Activated CD4-positive, alpha-beta memory T cell treated with anti-CD3 and anti-CD28 coated beads, Interleukin-2, amount 10 ng/mL, durations not matched to agents 7 days and 5 days (primary cell): ENCODE measurements at places on chromosomes 2 and 18.

- no peak for DNase-seq
Observed at GRCh38 chr2:221655300-221655699, 83.2 kb upstream of the EPHA4 start.

DNA sequence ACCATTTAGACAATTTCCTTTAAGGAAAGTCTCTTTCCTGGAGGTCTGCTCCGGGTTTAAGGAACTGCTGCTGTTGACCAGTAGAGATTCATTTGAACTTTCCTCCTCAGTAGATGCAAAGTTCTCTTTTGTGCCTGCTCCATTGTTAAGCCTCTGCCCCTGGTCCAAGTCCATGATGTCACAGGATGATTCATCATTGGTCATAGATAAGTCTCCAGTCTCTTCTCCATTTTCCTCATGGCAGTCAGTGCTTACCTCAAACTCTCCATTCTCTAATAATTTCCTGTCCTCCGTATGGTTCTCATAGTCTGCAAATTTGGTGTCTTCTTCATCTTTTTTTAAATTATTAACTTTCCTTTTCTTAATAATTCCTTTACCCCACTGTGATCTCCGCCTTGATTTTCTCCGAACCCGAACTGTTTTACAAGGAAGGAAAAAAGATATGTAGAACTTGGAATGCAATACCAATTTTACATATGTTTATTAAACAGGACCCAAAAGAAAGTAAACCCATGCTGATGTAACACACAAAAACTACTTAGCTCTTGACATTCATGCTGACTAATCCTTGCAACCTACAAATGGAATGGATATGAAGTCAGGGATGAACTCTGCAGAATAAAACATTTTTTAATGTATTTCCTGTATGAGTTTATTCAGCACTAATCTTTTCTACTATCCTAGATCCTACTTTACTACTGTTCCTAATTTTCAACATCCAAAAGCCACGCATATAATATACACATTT, 169.1 kb downstream of the ATAD2B start:
- DNase-seq, result no peak

- no peak for DNase-seq
Observed at GRCh38 chr2:27323596-27324285, 844 bp upstream of the MPV17 start.

DNA sequence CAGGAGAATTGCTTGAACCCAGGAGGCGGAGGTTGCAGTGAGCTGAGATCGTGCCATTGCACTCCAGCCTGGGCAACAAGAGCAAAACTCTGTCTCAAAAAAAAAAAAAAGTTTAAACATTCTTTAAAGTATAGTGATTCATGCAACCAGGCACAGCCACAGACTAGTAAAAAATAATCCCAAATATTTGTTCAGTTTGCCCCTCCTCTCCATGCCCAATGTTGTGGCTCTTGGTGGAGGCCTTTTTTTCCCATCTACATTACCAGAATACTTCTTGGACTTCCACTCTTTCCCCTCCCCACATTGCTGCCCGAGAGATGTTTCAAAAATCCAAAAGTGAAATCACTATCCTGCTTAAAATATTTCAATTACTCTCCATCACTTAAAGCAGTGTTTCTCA, 5.1 kb upstream of the MALT1 start:
- no peak for DNase-seq

GRCh38 chr18:63974991-63975390, 5.1 kb downstream of the SERPINB8 start:
- no peak for DNase-seq
